Suprapubic skin (tissue), 4 donors: ENCODE measurements at places on chromosomes 7 and 10.

GRCh38 chr7:24881623-24882022, 98.4 kb downstream of the OSBPL3 start:
- DNase-seq: no peak

GRCh38 chr7:158096582-158096981, 491.0 kb downstream of the PTPRN2 start:
- no peak for DNase-seq

GRCh38 chr10:94076325-94076841, 82.7 kb downstream of the PLCE1 start:
- DNase-seq: no peak

- DNase-seq: no peak
These were observed 201.8 kb downstream of the GLRX3 start for GRCh38 chr10:130337696-130338635.

DNA sequence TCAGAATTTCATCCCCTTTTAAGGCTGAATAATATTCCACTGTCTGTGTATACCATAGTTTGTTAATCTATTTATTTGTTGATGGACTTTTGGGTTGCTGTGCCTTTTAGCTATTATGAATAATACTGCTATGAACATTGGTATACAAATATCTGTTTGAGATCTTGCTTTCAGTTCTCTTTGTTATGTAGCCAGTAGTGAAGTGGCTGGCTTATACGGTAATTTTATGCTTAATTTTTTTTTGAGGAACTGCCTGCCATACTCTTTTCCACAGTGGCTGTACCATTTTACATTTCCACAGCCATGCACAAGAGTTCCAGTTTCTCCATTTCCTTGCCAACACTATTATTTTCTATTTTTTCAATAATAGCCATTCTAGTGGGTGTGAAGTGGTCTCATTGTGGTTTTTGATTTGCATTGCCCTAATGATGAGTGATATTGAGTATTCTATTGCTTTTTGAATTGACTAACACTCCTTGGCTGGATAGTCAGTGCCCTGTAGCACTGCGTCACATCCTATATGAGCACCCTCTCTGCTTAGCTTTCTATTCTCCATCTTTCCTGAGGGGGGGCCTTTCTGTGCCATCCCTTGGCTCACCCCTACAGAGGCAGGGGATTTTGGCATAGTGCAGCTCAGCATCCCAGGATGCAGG, 29.4 kb upstream of the RAPGEF5 start:
- no peak for DNase-seq

DNA sequence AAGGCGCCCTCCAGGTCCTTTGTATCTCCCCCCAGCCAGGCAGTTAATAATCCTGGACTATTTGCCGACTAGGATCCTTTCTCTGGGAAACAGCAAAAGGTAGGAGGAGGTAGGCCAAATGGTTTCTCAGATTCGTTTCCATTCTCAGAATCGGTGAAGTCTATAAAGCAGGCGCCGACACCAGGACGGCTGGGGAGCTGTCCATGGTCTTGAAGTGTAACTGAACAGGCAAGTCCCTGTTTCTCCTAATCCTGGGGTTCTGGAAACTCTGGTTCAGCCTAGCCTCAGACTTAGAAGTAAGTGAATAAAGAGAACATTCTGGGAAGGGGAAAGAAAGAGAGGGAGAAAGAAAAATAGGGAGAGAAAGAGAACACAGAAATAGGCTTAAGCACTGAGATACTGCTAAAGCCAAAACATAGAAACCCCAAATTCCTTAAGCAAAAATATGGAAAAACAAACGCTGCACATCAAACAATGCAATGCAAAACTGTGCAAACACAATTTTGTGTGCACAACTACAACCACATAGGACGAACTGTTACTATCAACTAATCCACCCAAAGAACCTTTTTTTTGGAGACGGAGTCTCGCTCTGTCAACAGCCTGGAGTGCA, 11.1 kb upstream of the INA start:
- no peak for DNase-seq

GRCh38 chr10:126392469-126392868, 4.2 kb upstream of the ADAM12 start:
- DNase-seq: no peak

DNA sequence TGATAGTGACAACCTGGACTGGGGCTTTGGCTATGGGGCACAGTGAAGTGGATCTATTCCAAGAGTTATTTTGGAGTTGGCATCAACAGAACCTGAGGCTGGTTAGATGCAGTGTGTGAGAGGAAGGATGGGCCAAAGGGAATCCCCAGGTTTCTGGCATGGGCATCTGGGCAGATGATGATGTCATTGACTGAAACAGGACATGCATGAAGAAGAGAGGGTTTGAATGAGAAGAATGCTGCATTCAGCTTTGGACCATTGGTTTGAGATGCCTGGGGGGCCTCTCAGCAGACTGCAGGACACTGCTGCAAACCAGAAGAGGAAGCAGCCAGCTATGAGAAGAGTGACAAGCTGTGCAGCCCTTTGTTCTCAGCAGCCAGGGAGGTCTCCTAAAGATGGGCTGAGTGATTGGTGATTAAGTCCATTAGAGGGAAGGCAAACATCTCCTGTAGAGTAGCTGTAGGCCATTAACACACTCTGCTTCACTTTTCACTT, 23.1 kb upstream of the PIK3CG start:
- no peak for DNase-seq

DNA sequence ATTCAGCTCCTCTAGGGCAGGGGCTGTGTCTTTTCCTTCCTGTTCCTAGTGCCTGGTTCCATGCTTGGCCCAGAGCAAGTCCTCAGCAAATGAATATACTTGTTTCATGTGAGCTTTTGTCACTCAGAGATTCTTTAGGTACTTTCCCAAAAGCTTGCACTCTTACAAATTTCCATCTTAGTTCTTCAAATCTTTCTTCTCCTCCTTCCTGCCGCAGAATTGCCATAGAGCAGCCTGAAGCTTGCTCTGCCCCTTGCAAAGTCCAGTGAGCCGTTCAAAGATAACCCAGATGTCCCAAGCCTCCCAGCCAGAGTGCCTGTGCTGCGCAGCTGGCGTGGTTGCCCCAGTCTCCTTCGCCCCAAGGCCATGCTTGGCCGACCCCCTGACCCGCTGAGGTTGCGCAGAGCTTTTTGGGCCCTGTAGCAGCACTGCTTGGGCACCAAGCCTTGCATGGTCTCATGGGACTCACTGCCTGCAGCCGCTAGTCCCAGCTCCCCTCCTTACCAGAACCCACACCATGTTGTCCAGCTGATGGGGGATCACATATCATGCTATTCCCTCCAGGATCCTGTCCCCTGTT, 20.7 kb downstream of the CHST3 start:
- DNase-seq: no peak

DNA sequence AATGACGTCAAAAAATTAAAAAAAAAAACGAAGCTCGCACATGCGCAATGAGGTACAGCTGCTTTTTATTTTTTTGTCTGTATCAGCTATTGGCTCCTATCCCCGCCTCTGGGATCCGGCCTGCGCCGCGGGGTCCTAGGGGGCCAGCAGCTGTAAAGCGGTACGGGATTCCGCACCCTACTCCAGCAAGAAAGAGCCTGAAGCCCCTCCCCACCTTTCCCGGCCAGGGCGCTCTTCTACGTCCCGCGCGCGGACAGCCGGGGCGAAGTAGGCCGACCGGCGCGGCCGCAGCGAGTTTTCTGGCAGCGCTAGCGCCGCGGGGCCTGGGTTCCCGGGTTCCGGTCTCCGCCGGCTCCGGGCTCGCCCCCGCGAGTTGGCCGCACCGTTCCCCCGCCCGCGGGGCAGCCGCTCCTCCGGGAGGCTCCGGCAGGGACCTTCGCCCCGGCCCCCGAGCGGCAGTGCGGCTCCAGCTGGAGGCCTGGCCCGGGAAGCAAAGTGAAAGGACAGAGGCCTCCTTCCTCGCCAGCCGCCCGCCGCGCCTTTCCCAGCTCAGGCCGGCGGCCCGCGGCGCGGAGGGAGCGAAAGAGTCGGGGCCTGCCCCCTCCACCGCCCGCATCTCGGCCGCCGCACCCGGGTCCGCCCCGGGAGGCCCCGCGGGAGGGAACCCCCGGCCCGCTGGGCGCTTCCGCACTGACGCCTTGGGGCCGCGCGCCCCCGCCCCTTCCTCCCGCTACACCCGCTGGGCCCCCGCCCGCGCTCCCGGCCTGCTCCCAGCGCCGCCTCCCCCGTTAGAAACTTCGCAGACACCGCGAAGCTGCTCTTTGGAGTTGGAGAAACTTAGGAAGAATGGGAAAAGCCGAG, 4.7 kb upstream of the SPAG6 start:
- DNase-seq: peak; percentile 82

DNA sequence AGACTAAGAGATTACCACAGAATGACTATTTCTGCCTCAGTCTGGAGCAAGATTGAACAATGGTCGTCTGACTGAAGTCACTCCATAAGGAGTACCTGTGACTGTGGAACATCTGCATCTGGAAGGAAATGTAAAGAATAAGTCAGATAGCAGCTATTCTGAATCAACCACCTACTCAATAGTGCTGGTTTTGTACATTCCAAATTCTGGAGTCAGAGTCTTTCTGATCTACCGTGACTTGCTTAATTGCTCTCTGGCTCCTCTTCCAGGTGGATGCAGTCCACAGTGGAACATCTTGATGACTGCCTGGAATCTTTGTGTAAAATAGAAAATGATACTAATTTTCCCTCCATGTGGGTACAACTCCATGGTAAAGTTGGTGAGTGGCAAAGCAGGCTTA, 156.3 kb upstream of the SEMA3C start:
- no peak for DNase-seq

DNA sequence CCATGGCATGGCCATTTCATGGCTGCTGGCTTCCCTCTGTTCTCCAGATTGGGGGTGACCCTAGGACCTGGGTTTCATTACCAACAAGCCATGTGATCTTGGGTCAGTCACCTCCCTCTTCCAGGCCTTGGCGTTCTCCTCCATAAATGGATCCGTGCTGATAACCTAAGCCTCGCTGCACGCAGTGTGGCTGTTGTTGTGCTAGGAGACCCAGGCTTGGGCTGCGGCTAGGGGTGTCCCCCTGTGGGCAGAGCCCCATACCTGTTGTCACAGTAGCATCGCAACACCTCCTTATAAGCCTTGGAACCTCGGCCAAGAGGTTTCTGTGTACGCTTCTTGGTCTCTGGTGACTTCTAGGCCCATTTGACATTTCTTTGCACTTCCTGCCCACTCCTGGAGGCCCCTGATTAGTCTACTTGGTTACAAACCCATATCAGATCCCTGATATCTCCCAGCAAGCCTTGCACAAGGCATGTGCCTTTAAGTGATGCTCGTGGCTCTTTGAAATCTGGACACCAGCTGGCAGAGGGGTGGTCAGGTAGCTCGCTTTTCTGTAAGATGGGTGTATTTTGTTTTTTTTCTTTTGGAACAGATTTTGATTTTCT, 23.6 kb downstream of the ZMIZ1 start:
- no peak for DNase-seq

DNA sequence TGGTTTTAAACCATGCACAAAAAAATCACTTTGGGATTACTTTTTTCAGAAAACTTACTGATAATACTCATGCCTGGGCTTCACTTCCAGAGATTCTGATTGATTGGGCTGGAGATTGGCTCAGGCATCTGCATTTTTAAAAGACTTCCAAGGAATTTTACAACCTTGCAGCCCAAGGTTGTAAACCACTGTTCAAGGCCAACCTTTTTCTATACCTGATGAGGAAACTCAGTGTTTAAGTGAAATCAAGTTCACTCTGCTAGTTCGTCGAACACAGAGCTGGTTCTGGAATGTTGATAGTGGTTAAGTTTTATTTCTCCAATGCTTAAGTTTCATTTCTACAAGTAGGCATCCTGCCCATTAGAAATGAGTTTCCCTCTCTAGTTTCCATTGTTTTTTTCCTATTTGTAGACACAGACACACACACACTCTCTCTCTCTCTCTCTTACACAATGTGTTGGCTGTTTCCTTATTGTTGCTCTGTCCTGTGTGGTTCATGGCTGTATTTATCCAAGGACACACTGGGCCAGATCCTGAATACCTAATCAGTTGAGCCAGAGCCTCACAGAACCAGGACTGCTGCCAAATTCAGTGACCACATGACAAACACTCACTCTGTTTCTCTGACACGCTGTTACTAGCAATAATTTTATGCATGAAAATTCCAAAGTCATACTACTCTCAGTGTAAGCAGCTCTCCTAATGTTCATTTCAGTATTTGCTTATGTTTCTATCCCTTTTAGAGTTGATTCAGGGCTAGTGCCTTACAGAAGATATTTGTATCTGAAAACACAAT, 3.7 kb upstream of the IFIT1B start:
- DNase-seq: peak; percentile 92

DNA sequence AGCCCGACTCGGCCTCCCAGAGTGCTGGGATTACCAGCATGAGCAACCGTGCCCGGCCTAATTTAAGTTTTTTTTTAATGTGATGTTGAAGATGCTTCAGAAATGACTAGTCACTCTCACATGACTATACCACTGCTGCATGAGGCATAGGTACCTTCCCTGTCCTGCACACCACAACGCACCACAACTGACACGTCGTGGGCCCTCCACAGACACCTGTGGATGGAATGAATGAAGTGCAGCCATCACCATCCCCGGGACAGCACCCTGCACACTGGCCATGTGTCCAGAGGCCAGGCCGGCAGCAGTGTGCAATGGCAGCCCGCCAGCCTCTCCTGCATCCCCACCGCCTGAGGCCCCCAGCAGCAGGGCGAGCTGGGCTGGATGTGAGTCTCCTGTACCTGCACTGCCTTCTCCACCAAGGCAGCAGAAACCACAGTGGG, 55.1 kb downstream of the VOPP1 start:
- no peak for DNase-seq

- peak; percentile 72 for DNase-seq
These were observed 96.7 kb downstream of the HTR5A start for GRCh38 chr7:155166673-155167370.

GRCh38 chr10:17174626-17175025, 26.8 kb downstream of the TRDMT1 start:
- no peak for DNase-seq

DNA sequence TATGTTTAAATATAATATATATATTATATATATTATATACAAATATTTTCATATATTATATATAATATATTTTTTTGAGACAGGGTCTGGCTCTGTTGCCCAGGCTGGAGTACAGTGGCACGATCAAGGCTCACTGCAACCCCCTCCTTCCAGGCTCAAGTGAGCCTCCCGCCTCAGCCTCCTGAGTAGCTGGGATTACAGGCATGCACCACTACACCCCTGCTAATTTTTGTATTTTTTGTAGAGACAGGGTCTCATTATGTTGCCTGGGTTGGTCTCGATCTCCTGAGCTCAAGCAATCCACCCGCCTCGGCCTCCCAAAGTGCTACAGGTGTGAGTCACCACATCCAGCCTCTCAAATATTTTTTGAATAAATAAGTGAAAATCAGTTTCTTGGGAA, 215.5 kb downstream of the GATA3 start:
- no peak for DNase-seq

DNA sequence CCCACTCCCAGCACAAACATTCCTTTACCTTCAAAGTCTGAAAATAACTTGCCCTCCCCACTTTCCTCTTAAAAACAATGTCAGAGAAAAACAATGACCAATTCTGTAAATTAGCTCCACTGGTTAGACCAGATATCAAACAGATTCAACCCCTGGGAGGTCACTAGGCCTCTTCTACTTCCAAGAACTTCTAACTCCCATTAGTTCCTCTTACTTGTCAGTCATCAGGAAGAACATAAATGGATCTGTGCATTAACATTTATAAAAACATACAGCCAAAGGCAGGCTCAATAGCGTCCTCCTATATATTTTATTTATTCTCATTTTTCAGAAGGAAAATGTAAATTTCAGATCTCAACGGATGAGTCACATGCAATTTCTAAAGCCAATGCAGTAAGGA, 2.2 kb downstream of the ELAPOR2 start:
- DNase-seq: no peak
